ENCODE measurements at places on chromosomes 11 and 22. TPM values are rescaled to one million over a fixed set of nuclear protein-coding genes. Genes with fewer than 3 reads are reported as not detected.
A peak's percentile ranks its signal among the peaks of the same experiment; 100 is the strongest.

DNA sequence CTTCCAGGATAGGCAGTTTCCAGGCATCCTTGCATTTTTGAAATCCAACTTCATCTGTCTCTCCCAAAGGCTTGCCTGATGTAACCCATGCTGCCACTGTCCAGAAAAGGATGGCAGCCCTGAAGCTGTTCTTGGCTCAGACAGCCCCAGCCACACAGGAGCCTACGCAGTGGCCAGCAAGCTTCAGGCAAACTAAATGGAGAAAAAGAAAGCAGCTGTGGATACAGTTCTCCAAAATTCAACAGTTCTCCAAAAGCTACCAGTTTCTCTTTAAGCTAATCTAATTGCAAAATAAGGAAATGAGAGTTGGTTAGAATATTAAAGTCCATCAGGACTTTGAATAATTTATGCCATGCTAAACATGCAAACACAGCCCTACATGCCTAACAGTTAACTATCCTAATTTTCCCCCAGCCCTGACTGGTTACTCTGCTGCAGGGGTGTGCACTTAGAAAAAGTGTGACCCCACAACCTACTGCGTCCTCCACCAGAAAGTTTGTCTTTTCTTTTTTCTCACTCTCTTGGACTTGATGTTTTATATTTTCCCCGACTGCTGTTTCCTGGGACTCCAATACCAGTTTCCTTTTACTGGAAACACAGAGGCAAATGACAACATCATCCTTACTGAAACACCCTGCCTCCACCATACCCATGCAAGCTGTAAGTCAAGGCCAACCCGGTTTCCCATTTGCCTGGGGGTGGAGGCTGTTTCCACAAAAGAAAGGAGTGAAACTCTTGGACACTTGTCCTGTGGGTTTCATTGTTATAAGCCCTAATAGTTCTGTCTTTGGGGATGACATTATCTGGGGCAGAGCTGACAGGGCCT, 69.1 kb upstream of the OR5AN1 start:
- DNase-seq, result no peak

- DNase-seq, result no peak
Observed at GRCh38 chr11:102610200-102610599, 14.9 kb downstream of the MMP20 start.

DNA sequence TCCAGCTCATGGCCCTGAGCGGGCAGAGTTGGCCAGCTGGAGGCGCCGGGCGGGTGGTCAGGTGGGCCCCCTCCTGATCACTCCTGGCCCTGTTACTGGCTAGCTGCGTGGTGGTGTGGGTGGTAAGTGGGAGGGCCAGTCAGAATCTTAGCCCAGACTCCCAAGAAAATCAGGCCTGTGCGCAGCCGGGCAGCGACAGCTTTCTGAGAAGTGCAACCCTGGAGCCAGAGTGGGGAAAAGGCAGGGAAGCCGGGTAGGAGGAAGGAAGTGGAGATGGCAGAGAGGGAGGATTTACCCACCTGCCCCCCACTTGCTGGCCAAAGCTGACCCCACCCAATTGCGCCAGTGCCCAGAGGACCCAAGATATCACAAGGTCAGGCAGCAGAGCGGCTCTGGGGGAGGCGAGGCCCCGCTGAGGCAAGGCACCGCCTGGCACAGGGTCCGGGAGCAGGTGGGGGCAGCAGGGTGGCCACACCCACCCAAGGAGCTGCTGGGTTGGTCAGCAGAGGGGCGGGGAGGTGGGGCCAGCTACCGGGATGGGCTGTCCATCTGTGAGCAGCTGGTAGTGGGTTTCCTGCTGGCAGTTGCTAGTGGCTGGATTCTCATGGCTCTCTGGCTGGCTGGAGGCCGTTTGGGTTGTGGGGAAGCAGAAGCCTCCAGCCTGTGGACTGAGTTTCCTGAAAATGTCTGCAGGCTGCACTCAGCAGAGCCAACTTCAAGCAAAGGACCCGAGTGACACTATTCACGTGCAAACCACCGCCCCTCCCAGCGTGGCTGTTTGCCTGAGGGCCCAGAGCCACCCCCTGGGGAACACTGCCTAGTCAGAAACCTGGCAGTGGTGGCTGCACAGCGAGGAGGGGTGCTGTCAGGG, 196.4 kb downstream of the IGLL1 start:
- DNase-seq, result peak; percentile 77

The SLC17A6 gene
- not detected for polyA plus RNA-seq

- no peak for DNase-seq
Observed at GRCh38 chr11:35146074-35146521, 7.1 kb downstream of the CD44 start.

The FAM83F gene
- 0.51 TPM for polyA plus RNA-seq
